ENCODE measurements at places on chromosomes 13 and 19.

DNA sequence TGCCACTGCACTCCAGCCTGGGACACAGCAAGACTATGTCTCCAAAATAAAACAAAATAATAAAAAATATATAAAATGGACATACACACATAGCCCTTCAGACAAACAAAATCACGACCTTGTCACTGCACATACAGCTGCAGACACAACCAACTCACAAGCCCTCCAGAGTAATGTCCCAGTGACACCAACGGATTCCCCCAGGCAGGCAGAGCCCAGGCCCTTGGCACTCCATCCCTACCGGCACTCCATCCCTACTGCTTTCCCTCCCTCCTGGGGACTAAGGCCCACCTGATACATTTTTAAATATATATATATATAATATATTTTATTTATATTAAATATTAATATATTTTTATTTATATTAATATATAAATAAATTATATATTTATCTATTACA is 18.5 kb downstream of the ZNF101 start:
- no peak for DNase-seq

DNA sequence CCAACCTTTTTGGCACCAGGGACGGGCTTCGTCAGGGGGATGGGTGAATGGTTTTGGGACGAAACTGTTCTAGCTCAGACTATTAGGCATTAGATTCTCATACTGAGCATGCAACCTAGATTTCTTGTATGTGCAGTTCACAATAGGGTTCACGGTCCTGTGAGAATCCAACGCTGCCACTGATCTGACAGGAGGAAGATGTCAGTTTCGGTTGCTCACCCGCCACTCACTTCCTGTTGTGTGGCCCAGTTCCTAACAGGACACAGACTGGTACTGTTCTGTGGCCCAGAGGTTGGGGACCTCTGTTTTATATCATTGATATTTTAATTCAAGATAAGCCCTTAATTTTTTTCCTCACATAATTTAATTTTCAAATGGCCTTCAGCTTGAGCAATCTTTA is 26.7 kb upstream of the TDRD3 start:
- no peak for DNase-seq

GRCh38 chr13:46604226-46604990 is 51.4 kb downstream of the LRCH1 start:
- no peak for DNase-seq

DNA sequence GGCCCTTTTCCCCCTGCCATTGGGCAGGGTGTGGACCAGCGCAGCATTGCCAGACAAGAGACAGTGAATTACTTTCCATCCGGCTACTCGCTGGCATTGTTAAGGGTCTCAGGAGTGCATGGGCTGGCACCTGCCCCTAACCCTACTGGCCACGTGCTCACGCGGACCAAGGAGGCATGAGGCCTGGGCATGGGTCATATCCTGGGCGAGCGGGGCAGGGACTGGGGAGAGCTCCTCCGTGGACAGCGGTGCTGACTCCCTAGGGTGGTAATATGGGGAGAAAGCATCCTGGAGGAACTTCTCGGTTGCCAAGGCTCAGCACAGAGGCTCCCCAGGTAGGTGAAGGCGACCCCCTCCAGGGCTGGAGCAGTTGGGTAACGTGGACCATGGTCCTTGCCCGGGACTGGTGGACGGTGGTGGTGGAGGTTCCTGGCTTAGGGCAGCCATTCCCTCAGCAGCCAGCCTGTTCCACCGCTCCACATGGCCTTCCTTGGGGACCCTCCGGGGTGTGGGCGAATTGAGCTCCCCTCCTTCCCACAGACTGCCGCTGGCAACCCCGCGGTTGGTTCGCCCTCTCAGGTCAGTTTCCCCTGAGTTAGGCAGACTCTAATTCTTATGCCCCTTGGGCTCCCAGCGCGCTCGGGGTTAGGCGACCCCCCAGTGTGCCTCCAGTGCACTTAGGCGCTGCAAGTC is 465.1 kb downstream of the SLITRK5 start:
- DNase-seq = no peak

DNA sequence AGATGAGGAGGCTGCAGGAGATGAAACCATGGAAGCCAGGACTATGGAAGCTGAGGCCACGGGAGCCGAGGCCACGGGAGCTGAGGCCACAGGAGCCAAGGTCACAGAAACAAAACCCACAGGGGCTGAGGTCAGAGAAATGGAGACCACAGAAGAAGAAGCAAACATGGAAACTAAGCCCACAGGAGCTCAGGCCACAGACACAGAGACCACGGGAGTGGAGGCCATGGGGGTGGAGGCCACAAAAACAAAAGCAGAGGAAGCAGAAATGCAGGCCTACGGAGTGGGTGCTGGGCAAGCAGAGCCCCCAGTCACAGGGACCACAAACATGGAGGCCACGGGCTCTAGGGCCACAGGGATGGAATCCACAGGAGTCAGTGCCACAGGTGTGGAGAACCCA is 12.5 kb upstream of the EBI3 start:
- DNase-seq = no peak

GRCh38 chr13:102289606-102290005 is 112.2 kb downstream of the FGF14 start:
- no peak for DNase-seq

GRCh38 chr19:32711747-32712146 is 7.8 kb upstream of the TDRD12 start:
- DNase-seq = no peak

DNA sequence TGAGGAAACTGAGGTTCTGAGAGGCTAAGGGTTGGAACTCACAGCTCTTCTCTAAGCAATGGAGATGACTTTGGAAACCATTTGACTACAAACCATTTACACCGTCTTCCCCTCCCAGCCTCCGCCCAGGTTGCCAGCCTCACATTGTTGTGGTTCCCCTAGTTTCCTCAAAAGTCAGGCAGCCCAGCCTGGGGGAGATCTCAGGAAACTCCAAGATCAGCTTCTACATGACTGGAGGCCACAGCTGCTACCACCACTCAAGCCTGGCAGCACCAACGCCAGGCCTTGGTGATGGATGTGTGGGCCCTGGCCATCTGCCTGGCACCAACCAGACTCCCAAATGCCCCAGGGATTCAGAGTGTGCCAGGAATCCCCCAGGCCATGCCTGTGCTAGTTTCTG is 207.9 kb downstream of the TSHZ3 start:
- no peak for DNase-seq

Measured in iPS DF 19.7 (cell line).